ENCODE measurements at places on chromosomes 3 and 15.

DNA sequence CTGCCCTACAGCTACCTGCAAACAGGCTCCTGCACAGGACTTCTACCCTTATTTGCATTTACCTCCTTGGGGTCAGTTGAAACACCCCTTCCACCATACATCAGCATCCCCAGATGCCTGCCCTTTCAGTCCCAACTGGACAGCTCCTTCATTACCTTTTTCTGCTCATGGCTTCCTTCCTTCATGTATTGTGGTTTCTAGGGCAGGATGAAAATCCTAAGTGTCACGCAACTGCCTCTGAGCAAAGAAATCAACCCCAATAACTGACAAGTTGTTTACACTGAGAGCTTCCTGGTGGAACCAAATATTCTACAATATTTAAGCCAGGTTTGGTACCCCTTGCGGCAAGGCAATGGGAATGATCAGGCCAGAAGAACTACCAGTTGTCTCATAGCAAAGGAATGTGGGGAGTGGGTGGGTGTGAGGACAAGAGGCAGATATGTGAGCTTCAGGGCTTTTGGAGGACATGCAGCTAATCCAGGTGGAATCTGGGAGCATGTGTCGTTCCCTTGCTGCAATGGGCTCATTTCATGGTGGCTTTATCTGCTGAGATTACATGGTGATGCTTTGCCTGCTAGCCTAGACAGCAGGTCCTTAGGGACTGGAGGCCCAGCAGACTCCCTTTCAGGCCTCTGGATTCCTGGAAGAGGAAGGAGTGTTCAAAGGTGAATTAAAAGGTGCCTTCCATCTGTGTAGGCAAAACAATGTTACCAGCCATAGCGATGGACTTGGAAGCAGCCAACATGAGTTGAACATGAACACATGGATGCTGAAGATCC is 34.9 kb downstream of the PPCDC start:
- DNase-seq, result peak; percentile 28

GRCh38 chr3:184176377-184177330 is 2.0 kb downstream of the AP2M1 start:
- DNase-seq, result peak; percentile 97

- DNase-seq, result no peak
Observed at GRCh38 chr15:42999201-42999779, 78.7 kb upstream of the TTBK2 start.

DNA sequence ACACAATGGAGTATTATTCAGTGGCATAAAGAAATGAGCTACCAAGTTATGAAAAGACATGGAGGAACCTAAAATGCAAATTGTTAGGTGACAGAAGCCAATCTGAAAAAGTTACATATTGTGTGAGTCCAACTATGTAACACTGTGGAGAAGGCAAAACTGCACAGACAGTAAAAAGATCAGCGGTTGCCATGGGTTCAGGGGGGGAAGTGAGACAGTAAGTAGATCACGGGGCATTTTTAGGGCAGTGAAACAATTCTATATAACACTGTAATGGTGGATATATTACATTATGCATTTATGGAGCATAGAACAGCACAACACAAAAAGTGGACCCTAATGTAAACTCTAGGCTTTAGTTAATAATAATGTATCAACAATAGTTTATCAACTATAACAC is 17.6 kb downstream of the CBLB start:
- DNase-seq, result no peak

- peak; percentile 61 for DNase-seq
Observed at GRCh38 chr15:81531109-81531592, 157.1 kb upstream of the TMC3 start.

DNA sequence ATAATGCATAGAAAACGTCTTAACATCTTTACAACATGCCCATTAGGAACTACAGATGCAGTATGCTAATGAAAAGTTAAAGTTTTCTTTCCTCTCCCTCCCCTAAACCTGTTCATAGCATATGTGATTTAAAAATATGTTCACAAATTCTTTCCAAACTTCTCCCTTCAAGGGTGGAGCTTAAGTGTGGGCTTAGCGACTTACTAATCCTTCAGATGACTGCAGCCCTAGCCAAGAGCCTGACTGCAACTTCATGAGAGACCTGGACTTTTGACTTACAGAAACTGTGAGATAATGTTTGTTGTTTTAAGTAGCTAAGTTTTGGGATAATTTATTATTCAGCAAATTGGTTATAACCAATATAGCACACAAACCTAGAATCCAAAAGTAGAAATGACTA is 22.0 kb upstream of the ANXA2 start:
- DNase-seq, result peak; percentile 54

DNA sequence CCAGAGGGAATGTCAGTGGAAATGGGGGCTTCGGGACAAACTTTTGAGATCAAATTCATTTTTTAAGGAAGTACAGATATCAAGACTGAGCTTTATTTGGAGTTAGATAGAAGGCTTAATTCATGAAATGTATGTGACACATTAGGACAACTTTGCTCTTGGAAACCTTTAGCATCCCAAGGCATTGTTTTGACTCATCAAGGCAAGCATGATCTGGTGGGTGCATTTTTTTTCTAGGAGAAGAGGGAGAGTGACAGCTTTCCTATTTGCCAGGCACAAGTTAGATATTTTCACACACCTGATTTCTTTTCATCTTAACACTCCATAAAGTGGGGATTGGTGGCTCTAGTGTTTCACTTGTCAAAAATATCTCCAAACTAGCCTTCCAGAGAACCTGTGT is 61.5 kb upstream of the RPL35A start:
- DNase-seq, result no peak

DNA sequence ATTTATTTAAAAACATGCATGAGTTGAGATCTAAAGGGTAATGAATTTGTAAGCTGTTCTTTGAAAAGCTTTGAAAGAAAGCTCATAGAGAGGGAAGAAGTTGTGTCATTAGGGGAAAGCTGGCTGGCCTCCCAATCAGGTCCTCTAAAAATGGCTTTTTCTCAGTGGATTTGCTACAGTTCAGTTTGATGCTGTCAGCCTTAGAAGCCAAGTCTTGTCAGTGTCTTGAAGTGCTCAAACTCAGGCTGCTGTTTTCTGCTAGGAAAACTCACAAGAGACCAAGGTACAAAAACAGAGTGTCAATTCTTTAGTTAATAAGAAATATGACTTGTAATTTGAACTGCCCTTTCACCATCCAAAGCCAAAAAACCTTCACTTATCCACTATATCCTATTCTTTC is 243.8 kb downstream of the OTOL1 start:
- no peak for DNase-seq
